ENCODE measurements at places on chromosomes 7 and 10.

DNA sequence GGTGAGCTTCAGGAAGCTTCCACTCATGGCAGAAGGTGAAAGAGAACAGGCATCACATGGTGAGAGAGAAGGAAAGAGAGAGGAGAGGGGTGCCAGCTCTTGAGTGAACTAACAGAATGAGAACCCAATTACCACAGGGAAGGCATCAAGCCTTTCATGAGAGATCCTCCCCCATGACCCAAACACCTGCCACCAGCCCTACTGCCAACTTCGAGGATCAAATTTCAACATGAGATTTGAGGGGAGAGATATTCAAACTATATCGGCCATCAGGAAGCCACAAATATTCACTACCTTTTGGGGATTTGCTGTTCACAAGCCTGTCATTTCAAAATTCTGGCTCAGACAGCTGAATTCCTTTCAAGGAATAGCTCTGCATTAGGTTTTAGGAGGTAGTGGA lies 39.9 kb upstream of the SMNDC1 start:
- no peak for DNase-seq

DNA sequence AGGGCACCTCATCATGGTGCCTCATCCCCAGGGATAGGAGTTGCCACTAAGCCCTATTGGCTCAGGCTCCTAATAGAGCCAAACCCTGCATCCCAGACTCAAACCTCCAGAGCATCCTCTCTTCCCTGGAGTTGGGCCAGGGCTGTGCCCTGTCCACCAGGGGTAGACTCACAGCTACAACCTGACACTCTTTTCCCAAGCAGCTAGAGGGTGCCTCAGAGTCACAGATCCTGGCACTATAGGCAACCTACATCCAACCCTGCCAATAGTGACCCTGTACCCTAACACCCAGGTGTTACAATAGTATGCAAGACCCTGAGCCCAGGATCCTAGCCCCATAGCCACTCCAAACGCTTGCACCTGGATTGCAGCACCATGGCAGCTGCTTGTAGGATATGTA lies 64.0 kb upstream of the PLA2G12B start:
- no peak for DNase-seq

DNA sequence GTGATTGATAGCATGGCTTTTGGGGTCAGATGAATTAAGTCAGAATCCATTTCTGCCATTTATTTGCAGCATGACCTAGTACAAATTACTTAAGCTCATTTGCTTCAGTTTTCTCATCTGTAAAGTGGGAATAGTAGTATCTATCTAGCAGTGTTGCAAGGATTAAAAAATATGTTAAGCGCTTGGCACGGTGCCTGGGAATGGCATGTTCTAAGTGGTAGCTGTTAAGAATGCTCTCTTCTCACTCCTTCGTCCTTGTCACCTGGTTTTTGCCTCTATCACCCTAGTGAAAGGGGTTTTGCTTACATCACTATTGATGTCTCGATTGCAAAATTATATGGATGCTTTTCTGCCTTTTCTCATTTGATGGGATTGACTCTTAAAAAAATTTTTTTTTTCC lies 7.4 kb downstream of the TMEM248 start:
- no peak for DNase-seq

GRCh38 chr10:101130984-101131961 lies at the start of gene TLX1:
TLX1 (plus strand) TSS chr10:101131300; CDS start chr10:101131542, 242 bp downstream.
- DNase-seq: no peak

GRCh38 chr10:5449227-5449626 lies 36.9 kb downstream of the NET1 start:
- DNase-seq: no peak

DNA sequence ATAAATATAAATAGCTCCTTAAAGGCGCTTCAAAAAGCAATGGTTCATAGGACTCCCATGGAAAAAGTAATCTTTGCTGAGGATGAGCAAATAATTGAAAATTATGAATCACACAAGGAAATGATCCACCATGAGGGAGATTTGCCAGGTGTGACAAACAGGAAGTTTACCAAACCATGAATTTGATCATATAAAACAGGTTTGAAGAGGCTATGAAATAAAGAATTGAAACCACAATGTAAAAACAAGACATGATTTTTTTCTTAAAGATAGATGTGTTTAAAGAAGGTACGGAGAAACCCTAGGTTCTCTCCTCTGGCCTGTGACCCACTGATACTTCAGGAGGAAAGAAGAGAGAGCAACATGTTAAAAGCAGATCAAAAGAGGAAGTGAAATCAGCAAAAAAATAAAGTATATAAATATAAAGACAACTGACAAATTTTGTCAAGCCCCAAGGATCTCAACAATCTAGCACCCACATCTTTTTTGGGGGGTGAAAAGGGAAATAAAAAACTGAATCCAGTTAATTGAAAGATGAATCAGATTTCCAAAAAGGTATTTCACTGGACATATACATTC lies 111.3 kb upstream of the ASAH2 start:
- no peak for DNase-seq

GRCh38 chr7:149794661-149795060 lies 21.3 kb upstream of the ZNF467 start:
- no peak for DNase-seq

DNA sequence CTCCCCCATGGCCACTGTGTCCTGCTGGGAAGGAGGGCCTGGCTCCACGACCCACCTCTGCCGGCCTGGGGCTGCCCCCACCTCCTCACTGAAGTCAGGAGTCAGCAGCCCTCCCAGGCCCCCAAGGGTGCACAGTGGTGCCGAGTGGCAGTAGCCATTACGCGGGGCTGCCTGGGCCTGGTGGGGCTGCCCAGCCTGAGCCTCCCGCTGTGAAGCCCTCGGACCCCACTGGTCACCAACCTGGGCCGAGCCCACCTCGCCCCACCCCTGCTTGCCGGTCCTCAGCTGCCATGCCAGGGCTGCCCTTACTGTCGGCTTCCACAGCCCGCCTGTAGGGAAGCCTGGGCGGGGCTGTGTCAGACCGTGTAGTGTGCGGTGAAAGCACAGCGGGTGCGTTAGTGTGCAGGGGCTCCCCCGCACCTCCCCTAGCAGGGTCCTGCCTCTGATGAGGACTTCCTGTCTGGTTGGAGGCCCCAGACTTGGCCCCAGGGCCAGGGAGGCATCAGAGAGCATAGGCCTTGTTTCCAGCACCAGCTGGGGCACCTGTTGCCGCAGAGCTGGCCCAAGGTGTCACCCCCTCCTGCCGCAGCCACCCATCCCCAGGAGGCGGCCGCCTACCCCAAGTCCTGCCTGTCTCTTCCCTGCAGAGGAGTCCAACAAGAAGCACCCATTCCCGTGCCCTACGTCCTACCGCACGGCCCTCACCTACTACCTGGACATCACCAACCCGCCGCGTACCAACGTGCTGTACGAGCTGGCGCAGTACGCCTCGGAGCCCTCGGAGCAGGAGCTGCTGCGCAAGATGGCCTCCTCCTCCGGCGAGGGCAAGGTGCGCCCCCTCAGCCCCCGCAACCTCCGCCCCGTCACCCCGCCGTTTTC lies 10.0 kb downstream of the TMEM120A start:
- no peak for DNase-seq

GRCh38 chr7:122949186-122949585 lies 46.3 kb downstream of the TAS2R16 start:
- DNase-seq: no peak

DNA sequence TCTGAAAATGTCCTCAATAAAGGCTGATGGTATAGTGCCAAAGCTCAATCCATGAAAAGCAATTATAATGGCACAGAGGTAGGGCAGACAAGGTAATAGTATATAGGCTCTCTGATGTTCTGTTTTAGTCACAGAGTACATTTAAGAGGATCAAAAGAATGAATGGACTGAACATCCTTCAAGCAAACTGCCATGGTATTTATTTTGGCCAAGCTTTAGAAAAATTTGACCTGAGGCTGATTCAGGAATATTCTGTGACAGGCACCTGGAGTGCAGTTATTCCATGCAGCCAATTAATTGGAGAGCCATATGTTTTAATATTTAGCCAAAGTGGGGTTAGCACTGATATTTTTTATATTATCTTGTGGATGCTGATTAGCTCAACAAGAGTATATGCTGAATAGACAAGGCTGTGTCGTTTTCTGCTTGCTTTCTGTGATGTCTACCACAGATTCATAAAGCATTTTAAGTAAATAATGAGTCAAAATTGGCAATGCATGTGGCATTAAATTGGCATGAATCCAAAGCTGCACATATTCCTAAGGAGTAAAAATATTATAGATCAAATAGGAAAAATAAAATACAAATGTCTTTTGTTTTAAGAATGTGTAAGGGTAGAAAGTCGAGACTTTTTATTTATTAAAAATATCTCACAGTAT lies 177.4 kb downstream of the PCLO start:
- no peak for DNase-seq

DNA sequence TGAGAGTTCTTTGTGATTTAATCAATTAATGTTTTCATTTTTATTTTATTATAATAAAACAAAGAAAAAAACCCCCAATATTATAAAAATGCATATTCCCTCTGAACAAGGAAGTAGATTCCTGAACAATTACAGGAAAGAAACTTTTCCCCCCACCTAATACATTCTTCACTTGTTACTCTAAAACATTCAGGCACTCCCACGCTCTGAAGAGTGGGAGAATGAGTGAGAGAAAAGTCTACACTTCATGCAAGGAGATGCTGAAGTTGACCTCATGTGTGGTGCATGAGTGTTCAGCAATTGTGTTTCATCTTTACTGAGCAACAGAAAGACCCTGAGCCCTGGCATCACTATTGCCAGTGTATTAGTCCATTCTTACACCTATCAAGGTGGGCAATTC lies 244.2 kb upstream of the IGFBP3 start:
- no peak for DNase-seq

DNA sequence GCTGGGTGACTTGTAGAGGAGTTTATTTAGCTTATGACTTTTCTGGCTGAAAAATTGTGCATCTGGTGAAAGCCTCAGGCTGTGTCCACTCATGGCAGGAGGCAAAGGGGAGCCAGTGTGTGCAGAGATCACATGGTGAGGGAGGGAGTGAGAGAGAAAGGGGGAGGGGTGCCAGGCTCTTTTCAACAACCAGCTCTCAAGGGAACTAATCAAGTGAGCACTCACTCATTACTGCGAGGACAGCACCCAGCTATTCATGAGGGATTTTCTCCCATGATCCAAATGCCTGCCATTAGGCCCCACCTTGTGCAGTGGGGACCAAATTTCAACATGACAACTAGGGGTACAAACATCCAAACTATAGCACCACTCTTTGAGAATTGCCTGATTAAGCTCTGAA lies 590.2 kb downstream of the MAGI2 start:
- DNase-seq: no peak

- no peak for DNase-seq
These were observed 8.8 kb downstream of the FZD8 start for GRCh38 chr10:35633006-35633980.

- no peak for DNase-seq
These were observed 29.5 kb upstream of the COBL start for GRCh38 chr7:51346126-51346525.

DNA sequence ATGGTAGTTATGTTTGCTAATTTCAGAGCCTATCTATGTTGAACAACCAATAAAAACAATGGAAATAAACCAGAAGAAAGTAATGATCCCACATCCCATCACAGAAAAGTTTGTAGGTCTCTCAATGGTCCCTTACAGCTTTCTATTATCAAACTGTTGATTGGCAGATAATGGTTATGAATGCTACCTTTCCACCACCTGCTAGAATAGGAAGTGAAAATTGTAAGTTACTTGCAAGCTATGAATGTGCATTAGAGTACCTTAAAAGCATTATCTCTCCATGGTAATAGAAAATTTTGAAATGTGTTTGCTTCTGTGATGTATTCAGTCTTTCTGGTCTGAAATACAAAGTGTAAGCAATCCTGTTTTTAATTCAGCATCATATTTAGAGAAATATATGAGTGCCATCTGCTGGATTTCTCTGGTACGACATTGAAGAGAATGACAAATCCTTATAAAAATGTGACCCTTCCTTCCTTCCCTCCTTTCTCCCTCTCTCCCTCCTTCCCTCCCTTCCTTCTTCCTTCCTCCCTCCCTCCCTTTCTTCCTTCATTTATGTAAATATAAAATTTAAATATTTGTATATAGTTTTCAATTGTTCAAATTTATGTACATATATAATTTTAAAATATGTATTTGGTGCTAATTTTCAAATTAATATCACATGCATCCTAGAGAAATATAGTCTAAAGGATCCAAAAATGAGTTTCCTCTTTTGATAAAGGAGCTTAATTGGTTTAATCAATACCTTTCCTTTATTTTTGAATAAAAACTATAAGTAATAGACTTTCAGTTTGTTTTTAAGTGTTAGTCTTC lies 41.4 kb upstream of the PNLIPRP3 start:
- DNase-seq: no peak

- DNase-seq: no peak
These were observed 92.1 kb downstream of the HIP1 start for GRCh38 chr7:75646571-75647102.

DNA sequence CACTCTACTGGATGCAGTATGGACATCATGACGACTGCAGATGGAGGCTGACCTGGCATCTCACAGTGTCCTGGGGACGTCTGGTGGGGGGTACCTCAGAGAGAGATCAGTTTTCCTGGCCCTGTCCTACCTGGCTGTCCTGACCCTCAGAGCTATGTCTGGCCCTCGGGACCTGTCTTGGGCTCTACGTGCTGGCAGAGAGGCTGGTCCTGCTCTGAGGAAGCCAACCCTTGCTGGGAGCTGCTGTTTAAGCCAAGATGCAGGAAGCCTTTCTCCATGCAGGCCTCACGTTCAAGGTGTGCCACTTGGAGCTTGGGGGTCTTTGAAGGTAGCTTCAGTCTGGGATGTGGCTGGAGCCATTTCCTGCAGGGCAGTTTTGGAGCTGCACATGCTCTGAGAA lies 42.1 kb upstream of the CXCL12 start:
- no peak for DNase-seq

DNA sequence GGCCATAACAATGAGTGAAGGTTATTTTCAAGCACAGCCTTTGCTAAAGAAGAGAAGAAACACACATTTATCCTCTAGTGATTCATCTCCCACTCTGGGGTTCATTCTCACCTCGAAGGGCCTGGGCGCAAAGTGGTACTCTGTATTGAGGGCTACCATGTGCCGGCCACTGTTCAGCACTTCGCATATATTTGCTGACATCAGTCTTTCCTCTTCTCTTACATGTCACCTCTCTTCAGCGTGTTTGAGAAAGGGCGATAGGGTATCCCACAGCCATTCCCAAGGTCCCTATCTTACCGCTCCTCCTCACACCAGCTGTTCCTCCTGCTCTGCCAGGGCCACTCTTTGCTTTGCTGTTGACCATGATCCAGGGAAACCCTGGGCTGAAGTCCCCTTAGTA lies 48.8 kb upstream of the ECHDC3 start:
- no peak for DNase-seq
